CD4-positive, alpha-beta T cell (primary cell): ENCODE measurements at places on chromosomes 3 and 15. TPM values are rescaled to one million over a fixed set of nuclear protein-coding genes. Genes with fewer than 3 reads are reported as not detected.

GRCh38 chr3:140828585-140828984 lies 113.1 kb upstream of the SLC25A36 start:
- no peaks in the 10 kb centered on the region for H3K27me3 ChIP-seq
- H3K27ac ChIP-seq: no peak overlapping the region
- H3K4me1 ChIP-seq: no peaks in the 10 kb centered on the region
- no peak for DNase-seq

GRCh38 chr3:16264174-16264707 lies 502 bp downstream of the DPH3 start:
- DNase-seq: no peak
- H3K27ac ChIP-seq: peak overlapping the region; percentile 94
- H3K36me3 ChIP-seq: peaks cover 24% of the 10 kb centered on the region
- H3K27me3 ChIP-seq: no peaks in the 10 kb centered on the region

Gene NMNAT3
- 1.5 TPM for total RNA-seq

DNA sequence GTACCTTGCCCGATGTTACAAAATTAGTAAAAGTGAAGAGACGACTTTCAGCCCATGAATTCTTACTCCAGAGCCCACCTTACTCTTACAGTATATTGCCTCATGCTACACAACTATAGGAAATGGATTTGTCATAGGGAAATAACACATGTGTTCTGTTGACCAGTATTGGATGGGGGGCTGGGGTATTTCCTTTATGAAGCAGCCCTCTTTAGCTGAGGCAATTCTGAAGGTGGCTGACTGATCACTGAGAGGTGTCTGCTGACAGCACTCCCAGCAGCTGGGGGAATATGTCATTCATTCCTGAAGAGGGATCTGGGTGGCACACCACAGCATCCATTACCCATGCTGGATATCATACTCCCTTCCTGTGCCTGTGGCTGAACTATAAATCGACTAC lies 6.4 kb upstream of the GOLM2 start:
- DNase-seq: no peak
- no peaks in the 10 kb centered on the region for H3K36me3 ChIP-seq
- no peak overlapping the region for H3K4me3 ChIP-seq
- H3K27ac ChIP-seq: no peak overlapping the region
- peaks cover 5% of the 10 kb centered on the region for H3K4me1 ChIP-seq

Gene SLITRK3
- not detected for total RNA-seq

DNA sequence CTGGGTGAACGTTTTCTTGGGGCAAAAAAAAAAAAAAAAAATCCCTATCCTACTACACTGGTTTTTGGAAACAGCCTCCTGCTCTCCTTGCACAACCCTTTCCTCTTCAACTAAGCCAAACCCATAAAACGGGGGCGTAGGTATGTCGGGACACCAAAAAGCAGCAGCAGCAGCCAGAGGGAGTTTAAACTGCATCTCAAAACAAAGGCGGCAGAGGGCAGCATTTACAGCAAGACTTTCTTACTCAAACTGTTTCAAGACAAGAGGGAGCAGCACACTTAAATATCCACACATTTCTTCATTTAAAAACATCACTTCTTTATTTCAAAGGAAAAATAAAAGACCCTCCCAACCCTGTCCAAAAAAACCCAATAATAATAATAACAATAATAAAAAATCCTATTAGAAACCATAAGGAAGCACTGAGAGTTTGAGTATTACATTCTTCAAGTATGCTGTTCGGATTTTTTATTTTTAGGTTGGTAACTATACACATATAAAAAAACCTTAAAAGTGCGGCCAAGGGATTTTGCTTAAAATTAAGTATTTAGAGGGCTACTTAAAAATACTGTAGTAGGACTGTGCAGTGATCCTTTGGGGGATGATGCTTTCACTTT lies 43.9 kb upstream of the PLXND1 start:
- no peaks in the 10 kb centered on the region for H3K27me3 ChIP-seq
- peak; percentile 60 for DNase-seq
- no peak overlapping the region for H3K4me3 ChIP-seq
- H3K4me1 ChIP-seq: no peaks in the 10 kb centered on the region

GRCh38 chr15:70923311-70924080 lies 30.9 kb downstream of the LRRC49 start:
- no peak for DNase-seq
- no peaks in the 10 kb centered on the region for H3K36me3 ChIP-seq
- H3K4me3 ChIP-seq: no peak overlapping the region
- no peaks in the 10 kb centered on the region for H3K4me1 ChIP-seq

Gene FAM81A
- not detected for total RNA-seq

Gene TMEM207
- total RNA-seq: not detected

GRCh38 chr15:90677807-90678790 lies 39.0 kb upstream of the BLM start:
- H3K4me1 ChIP-seq: peaks cover 19% of the 10 kb centered on the region
- H3K4me3 ChIP-seq: no peak overlapping the region
- H3K27ac ChIP-seq: no peak overlapping the region
- peak; percentile 33 for DNase-seq
- no peaks in the 10 kb centered on the region for H3K36me3 ChIP-seq
